ENCODE measurements at places on chromosomes 3 and 15. TPM values are rescaled to one million over a fixed set of nuclear protein-coding genes. Genes with fewer than 3 reads are reported as not detected.
A peak's percentile ranks its signal among the peaks of the same experiment; 100 is the strongest.

SPESP1 gene
- total RNA-seq, result not detected

CLDN18 gene
- not detected for total RNA-seq

EXOSC7 gene
- 84.8 TPM for total RNA-seq

CDHR4 gene
- total RNA-seq, result not detected

- peak; percentile 21 for DNase-seq
Measured at GRCh38 chr3:95088464-95088863, 1025.6 kb downstream of the NSUN3 start.

DNA sequence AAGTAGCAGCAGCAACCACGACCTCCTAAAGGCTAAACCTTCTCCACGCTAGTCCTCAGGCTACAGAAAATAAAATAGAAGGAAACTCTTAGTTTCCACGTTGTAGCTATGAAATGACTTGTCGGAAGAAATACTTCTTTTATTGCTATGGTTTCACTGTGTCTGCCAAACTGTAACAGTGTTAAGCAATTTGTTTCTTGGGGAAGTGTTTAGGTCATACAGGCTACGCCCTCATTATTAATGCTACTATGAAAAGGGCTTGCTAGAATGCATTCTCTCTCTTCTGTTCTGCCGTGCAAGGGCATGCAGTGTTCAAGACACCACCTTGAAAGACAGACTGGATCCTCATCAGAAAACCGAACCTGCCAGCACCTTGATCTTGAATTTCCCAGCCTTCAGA, 462.7 kb downstream of the PLOD2 start:
- no peak for DNase-seq

DNA sequence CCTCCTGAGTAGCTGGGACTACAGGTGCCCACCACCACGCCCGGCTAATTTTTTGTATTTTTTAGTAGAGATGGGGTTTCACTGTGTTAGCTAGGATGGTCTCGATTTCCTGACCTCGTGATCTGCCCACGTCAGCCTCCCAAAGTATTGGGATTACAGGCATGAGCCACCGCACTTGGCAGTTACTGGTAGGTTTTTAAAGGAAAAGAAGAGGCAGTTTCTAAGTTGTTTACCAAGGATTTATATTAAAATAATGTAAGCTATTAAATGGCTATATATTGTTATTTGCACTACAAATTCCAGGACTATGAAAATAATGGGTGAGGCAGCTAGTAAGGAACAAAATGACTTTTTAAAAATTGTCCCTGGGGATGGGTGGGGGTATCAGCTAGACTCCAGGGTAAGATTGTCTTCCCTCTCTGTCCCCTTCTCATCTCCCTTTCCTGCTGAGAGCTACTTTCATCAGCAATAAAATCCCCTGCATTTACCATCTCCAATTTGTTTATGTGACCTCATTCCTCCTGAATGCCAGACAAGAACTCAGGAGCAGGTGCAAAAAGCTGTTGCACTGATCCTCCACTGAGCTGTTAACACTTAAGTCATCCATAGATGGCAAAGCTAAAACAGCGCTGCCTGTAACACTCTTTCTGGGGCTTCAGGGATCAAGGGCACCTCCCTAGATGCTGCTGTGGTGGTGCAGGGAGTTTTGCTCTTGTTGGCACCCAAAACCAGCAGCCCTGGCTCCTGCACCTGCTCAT, 165.2 kb downstream of the ZPLD1 start:
- DNase-seq, result no peak

DNA sequence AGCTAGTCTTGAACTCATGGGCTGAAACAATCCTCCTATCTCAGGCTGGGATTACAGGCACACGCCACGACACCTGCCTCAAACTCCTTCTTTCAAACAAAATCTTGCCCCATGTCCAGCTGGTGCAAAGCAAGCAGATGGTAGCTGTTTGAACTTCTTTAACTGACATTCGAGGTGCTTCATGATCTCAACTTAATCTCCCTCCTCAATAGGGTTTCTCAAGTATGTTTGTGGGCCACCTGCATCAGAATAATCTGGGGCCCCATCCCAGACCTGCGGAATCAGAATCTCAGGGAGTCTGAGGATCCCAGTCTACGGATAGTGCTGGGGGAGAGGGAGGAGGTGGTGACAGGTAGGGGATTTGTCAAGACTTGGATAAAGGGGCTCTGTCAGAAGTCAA, 20.9 kb upstream of the TRH start:
- DNase-seq, result no peak

Data from GM23338 (cell line).